ENCODE measurements at places on chromosomes 12 and 14.

DNA sequence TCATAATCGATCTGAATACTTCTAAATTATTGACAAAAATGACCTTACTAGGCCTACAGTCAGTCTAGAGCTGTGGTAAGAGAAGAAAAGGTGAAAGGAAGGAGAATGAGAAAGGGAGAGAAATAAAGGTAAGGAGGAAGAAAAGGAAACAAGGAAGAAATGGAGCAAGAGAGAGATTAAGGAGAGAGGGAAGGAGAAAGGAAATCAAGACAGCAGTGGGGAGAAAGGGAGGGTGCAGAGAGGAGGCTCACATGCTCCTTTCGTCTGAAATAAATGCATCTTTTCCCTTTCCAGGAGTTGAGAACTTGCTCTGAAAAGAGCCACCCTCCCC is 3.7 kb downstream of the RNASE9 start:
- no peak overlapping the region for H3K4me3 ChIP-seq
- H3K4me1 ChIP-seq, result no peaks in the 10 kb centered on the region
- H3K27me3 ChIP-seq, result no peaks in the 10 kb centered on the region
- H3K27ac ChIP-seq, result no peak overlapping the region
- DNase-seq, result no peak

- no peak overlapping the region for H3K4me3 ChIP-seq
- H3K36me3 ChIP-seq, result no peaks in the 10 kb centered on the region
- H3K4me1 ChIP-seq, result peaks cover 28% of the 10 kb centered on the region
- DNase-seq, result peak; percentile 38
- H3K27ac ChIP-seq, result no peak overlapping the region
- H3K27me3 ChIP-seq, result no peaks in the 10 kb centered on the region
These were observed 3.9 kb downstream of the TAOK3 start for GRCh38 chr12:118368821-118369220.

DNA sequence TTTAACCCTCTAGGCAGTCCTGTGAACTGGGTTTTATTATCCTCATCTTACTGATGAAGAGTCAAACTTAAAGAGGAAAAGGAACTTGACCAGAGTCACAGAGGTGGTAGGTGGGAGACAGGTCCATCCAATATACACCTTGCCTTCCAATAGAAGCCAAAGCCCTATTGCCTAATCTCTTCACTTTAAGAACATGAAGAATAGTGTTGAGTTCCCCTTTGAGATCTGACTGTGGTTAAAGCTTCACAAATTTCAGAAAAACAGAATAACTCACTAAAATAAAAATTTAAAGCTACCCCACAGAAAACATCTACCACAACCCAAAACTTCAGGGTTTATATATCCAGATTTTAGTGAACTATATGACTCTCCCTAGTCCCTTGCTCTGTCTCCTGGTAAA is 115.4 kb downstream of the ETV6 start:
- H3K36me3 ChIP-seq, result no peaks in the 10 kb centered on the region
- no peaks in the 10 kb centered on the region for H3K27me3 ChIP-seq
- no peak for DNase-seq
- no peak overlapping the region for H3K4me3 ChIP-seq

GRCh38 chr14:93002851-93003298 is 79.9 kb downstream of the CHGA start:
- peaks cover 3% of the 10 kb centered on the region for H3K4me1 ChIP-seq
- H3K27ac ChIP-seq, result no peak overlapping the region
- no peaks in the 10 kb centered on the region for H3K27me3 ChIP-seq
- H3K36me3 ChIP-seq, result peaks cover 6% of the 10 kb centered on the region
- no peak overlapping the region for H3K4me3 ChIP-seq

- H3K27me3 ChIP-seq, result no peaks in the 10 kb centered on the region
- H3K27ac ChIP-seq, result peak overlapping the region; percentile 84
- DNase-seq, result no peak
- peak overlapping the region; percentile 67 for H3K4me3 ChIP-seq
- peaks cover 34% of the 10 kb centered on the region for H3K4me1 ChIP-seq
- H3K36me3 ChIP-seq, result no peaks in the 10 kb centered on the region
These were observed 574 bp upstream of the FANCM start for GRCh38 chr14:45135156-45135555.

GRCh38 chr12:99055299-99055698 is 410.2 kb downstream of the APAF1 start:
- no peak overlapping the region for H3K4me3 ChIP-seq
- no peaks in the 10 kb centered on the region for H3K36me3 ChIP-seq
- no peak for DNase-seq

Data from right atrium auricular region (tissue), 2 donors.